ENCODE measurements at places on chromosomes 7 and 10. TPM values are rescaled to one million over a fixed set of nuclear protein-coding genes. Genes with fewer than 3 reads are reported as not detected.

DNA sequence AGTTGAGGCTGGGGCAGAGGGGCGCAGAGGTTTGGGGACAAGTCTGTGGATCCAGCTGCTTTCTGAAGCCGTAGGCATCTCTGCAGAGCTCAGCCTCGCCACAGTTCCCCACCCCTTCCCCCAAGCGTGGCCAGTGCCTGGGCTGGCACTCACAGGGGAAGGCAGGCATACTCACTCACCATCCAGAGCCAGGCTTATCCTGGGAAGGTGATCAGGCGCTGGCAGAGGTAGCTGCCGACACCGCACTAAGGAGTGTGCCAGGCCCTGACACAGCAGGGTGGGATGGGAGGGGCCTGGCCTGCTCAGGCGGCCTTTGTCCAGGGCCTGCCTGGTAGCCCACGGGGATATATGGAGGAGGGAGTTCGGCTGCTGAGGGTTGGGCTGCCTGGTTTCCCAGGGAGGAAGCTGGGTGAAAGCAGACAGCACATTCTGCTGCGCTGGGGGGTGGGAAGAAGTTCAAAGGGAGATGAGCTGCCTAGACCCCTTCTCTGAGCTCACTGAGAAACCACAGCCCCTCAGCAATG, 15.9 kb downstream of the VSIR start:
- no peak for DNase-seq

DNA sequence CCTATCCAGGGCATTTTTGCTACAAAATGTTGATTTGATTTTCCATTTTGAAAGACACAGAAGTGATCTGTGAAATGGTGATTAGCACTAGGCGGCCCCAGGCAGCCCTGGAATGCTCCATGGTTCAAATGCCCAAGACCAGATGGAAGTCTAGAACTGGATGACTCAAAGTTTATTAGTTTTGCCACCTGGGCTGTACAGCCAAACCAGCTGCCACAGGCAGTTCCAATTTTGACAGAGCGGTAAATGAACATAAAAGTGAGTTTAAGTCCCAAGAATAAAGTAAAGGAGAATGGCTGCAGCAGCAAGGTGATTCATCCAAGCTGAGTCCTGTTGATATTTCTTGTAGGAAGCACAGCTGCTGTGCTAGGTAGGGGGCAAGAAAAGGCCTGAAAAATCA, 180.5 kb downstream of the SUGCT start:
- no peak for DNase-seq

DNA sequence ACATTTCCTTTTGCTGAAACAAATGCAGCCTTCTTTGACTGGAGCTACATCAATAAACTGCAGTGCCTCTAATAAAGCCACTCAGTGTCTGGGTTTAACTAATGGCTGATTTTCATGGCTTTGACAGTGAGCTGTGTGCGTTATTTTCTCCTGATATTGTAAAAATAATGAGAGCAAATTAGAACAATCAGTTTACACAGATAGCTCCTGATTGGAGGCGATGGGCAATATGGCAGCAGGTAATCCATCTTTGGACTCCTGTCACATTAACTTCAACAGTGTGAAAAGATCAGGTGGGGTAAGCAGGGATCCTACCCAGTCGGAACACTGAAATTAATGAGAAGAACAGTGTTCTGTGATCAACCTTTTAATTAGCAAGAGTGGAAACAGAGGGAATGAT, 100.7 kb downstream of the POLL start:
- no peak for DNase-seq

DNA sequence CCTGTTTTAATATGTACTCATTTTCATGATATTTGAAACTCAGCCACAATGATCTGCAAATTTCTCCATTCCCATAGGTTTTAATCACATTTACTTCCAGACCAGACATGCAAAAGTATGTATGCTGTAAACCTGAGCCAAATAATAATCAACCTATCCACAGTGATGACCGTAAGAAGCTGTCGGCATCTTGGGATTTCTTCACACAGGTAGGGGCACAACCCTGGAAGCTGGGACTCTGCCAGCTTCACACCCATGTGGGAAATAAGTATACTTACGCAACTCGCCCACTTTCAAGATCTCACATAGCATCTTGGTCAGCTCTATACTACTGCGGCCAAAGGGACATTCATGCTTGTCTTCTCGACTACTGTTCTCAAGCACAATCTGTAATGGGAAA, 352.3 kb downstream of the ELMO1 start:
- no peak for DNase-seq

DNA sequence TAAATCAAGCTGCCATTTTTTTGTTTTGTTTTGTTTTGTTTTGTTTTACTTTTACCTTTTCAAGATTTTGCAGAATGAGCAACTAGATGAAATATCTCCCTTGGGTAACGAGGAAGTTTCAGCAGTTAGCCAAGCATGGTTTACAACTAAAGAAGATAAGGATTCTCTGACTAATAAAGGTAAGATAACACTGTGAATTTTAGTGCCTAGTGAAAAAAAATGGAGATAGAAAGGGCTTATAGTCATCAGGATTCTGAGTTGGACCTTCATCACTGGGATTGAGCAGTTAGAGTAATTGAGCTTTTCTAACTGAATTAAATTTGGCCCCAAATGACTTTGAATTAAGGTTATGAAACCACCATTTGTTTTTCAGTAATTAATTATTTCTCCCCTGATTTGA, 21.2 kb downstream of the DMTF1 start:
- no peak for DNase-seq

DNA sequence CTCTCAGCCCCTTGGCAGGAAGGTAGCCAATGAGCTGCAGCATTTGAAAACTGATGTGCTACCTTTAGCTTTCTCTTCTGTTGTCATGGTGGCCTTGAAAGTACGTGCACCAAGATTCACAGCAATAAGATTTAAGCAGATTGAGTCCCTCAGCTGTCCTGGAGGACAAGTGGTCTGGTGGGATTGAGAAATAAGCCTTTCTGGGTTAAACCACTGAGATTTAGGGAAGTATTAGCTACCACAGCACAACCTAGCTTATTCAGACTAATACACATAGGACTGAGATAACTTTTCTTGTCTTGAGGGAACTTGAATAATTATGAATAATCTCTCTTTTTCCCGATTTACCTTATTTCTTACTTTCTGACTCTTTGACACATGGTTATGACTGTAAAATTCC, 324.0 kb downstream of the PTEN start:
- DNase-seq: no peak

DNA sequence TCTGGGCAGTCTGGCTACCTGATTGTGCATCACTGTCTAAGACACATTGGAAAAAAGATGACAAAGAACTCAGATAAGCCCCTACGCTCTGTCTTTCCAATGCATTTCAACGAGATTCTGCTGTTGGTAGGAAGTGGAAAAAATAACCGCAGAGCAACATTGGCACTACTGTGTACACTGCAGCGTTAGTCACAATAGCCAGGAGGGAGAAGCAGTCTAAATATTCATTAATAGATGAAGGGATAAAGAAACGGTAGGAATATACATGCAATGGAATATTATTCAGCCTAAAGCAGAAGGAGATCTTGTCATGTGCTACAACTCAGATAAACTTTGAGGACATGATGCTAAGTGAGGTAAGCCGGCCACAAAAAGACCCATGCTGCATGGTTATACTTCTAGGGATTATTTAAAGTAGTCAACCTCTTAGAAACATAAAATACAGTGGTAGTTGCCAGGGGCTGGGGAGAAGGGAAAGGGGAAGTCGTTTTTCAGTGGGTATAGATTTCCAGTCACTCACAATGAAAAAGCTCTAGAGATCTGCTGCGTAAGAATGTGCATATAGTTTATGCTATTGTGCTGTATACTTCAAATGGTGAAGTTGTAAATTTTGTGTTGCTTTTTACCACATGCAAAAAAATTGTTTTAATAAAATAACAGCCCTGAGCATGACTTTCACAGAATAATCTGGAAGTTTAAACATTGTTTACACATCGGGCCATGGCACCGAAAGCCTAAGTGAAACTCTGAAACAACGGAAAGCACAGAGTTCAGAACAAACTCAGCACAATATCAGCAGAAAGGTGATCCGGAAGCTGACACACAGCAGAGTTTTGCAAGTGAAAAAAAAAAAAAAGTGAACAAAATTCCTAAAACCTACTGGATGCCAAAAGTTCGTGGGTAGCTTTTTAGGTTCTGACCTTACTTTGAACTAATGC, 40.1 kb downstream of the ELMO1 start:
- no peak for DNase-seq

The PNLIPRP3 gene
- not detected for polyA plus RNA-seq

Measured in AG04450 (cell line).